ENCODE measurements at places on chromosomes 2 and 18. TPM values are rescaled to one million over a fixed set of nuclear protein-coding genes. Genes with fewer than 3 reads are reported as not detected.

DNA sequence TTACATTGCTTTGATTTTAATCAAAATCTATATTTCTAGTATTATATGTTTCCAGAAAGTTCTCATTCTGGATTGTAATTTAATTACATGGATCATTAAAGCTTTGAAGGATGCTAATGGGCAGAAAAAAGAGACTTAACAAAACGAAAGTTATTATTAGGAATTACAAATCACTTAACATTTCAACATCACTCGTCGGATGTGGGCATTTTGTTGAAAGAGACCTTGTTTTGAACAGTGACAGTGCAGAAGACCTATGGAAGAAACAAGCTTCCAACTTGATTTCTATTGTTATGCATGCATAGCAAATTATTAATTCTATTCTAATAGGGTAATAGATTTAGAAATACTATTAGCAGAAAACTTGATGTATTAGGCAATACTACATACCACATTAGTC, 31.4 kb upstream of the DARS1 start:
- no peaks in the 10 kb centered on the region for H3K4me1 ChIP-seq
- no peaks in the 10 kb centered on the region for H3K36me3 ChIP-seq
- no peak overlapping the region for H3K27ac ChIP-seq
- H3K27me3 ChIP-seq = peaks cover 11% of the 10 kb centered on the region

- no peak for DNase-seq
- H3K27ac ChIP-seq = peak overlapping the region; percentile 38
- no peaks in the 10 kb centered on the region for H3K27me3 ChIP-seq
- no peak overlapping the region for H3K4me3 ChIP-seq
- H3K4me1 ChIP-seq = peaks cover 7% of the 10 kb centered on the region
These were observed 5.0 kb downstream of the TFPI start for GRCh38 chr2:187549193-187549592.

DNA sequence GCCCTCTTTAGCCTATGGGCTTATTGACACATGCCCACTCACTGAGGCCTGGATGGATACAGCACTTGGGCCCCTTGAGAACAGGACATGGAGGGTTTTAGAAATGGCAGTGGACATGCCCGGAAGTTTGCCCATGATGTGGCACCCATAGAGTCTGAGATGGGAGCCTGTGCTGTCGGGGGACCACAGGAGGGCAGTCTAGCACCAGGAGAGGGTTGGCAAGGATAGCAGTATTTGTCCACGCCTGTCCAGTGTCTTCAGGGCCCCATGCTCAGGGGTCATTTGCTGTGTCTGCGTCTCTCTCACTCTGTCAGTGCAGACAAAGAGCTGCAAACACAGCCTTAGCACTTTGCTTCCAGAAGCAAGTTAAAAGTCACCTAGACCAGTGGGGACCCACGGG, 48.7 kb downstream of the IL1RL2 start:
- H3K27ac ChIP-seq = no peak overlapping the region
- no peaks in the 10 kb centered on the region for H3K36me3 ChIP-seq
- no peaks in the 10 kb centered on the region for H3K27me3 ChIP-seq
- peak; percentile 29 for DNase-seq
- peaks cover 7% of the 10 kb centered on the region for H3K4me1 ChIP-seq

Gene CTAGE1
- total RNA-seq = under 0.01 TPM

GRCh38 chr2:123771928-123772632, 253.0 kb upstream of the CNTNAP5 start:
- H3K27me3 ChIP-seq = no peaks in the 10 kb centered on the region
- no peaks in the 10 kb centered on the region for H3K36me3 ChIP-seq
- no peak overlapping the region for H3K4me3 ChIP-seq
- no peak overlapping the region for H3K27ac ChIP-seq
- H3K4me1 ChIP-seq = no peaks in the 10 kb centered on the region

Gene VIL1
- not detected for total RNA-seq

DNA sequence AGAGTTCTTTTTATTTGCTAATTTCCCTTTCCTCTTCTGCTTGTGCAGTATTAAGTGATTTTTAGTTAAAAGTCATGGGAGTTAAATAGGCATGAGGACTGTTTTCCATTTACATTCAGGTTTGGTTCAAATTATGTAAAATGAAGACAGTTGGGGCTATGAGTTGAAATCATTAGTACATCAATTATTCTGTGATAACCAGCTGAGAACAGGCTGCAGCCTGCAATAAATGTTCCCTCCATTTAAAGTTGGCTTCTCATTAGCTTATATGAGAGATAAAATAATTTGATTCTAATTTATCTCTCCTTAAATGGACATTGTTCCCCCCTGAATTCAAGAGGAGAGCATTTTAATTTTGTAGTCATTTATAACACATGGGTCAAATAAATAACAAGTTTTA, 48.3 kb downstream of the RHBDD1 start:
- DNase-seq = no peak
- H3K27me3 ChIP-seq = no peaks in the 10 kb centered on the region
- peaks cover 7% of the 10 kb centered on the region for H3K4me1 ChIP-seq
- no peak overlapping the region for H3K4me3 ChIP-seq

All from IMR-90 (cell line).